ENCODE measurements at places on chromosomes 4 and X.

DNA sequence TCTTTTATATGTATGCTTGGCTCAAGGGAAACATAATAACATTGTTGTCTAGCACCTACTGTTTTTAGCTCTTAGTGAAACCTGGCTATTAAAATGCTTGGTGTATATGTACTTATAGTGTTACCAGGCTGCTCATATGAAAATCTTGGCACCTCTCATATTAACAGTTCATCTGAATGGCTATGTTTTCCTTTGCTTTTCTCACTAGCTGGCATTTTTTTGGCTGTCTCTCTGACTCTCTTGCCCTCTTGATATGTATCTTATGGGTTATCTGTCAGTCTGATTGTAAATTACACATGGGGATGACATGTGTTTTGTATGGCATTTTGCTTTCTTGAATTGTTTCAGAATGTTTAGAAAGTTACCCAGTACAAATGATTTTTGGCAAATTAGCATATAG, 158.0 kb downstream of the ARHGAP24 start:
- no peak for DNase-seq

- no peak for DNase-seq
Observed at GRCh38 chrX:45233531-45233930, 32.9 kb upstream of the DIPK2B start.

DNA sequence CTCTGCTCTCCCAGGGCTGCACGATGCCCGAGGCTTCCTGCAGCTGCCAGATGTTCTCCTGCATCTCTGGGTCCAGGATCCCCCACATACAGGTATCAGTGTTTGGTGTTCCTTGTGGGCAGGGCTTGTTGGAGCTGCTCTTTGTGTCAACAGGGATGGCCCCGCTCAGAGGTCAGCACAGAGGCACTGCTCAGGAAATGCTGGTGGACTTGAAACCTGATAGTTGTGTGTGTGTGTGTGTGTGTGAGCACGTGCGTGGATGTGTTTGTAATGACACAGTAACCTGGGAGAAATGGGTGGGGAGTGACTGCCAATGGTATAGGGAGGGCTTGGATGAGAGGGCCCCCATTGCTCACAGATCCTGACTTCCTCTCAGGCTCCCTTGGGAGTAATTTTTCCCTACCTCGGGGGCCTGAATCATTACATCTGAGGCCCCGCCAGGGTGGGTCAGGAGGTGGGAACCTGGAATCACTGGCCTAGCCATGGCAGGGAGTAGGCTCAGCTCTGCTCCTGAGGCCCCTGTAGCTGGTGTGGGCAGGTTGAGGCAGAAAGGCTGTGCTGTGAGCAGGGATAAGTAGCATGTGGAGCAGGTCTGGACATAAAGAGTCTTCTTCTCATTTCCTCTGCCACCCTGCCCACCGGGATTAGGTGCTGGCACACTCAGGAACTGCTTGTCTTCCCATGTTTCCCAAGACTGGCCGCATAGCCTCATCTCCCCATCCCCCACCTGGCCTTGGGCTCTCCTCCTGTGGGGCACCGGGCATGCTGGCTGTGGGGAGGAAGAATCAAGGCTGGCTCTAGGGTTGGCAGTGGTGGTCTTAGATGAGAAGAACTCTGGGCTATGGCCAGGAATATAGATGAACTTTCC, 2.5 kb upstream of the EFNB1 start:
- no peak for DNase-seq

DNA sequence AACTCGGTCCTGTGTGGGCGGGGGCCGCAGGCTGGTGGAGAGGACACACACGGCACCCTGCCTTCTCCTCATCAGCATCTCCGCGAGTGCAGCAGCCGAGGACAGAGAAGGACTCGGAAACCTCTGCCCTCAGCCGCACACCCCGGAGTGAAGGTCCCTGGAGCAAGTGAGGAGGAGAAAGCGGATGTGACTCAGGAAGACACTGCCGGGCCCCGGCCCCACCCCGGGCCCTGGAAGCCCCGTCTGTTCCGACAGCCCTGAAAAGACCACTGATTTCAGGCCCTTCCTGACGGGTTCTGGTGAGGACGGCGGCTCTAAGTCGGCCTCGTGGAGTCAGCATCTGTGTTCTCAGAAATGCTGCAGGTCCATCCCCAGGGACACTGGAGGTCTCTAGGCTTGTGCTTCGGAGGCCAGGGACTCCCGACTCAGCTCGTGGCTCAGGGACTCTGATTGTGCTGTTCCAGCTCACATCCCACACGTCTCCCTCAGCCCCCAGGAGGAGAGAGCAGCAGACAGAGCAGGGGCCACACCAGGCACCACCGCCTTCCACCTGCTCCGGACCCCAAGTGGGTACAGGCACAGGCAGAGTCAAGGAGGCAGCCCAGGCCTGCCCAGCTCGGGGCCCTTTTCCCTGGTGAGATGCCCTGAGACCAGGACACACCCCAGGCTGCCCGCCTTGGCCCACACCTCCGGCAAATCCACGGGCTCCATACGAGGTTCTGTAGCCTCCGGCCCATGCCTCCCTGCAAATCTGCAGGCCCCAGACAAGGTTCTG, 134.5 kb upstream of the NKX1-1 start:
- DNase-seq, result no peak

- DNase-seq, result no peak
Observed at GRCh38 chr4:57318703-57319102, 208.5 kb upstream of the IGFBP7 start.

- DNase-seq, result no peak
Observed at GRCh38 chr4:2583092-2583491, 46.6 kb downstream of the FAM193A start.

GRCh38 chrX:139581068-139581467, 50.5 kb downstream of the F9 start:
- DNase-seq, result no peak

- DNase-seq, result no peak
Observed at GRCh38 chr4:119016636-119017035, 119.0 kb upstream of the MYOZ2 start.

DNA sequence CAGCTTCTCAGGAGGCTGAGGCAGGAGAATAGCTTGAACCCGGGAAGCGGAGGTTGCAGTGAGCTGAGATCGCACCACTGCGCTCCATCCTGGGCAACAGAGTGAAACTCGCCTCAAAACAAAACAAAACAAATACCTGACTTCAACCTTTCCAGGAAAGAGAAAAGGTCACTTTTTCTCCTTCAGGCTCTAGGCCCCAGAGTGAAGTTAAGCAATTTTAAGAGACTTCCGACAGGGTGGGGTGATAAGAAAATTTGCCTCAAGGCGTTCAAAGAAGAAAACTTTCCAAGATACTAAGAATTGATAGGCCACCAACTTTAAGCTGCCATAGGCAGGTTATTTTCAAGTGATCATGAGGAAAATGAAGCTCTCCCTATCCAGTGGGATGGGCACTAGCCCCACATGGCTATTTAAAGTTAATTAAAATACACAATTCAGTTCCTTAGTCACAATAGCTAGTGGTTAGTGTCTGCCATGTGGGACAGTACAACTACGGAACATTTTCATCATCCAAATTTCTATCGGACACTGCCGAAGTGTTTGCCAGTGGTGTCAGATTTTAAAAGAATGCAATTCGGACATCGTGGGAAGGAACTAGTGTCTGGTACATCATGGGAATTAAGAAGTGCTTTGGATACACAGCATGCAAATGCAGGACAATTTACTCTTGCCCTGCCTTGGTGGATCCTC, 33.0 kb downstream of the SMS start:
- no peak for DNase-seq

GRCh38 chr4:7828011-7828720, 111.5 kb downstream of the AFAP1 start:
- DNase-seq, result peak; percentile 42

DNA sequence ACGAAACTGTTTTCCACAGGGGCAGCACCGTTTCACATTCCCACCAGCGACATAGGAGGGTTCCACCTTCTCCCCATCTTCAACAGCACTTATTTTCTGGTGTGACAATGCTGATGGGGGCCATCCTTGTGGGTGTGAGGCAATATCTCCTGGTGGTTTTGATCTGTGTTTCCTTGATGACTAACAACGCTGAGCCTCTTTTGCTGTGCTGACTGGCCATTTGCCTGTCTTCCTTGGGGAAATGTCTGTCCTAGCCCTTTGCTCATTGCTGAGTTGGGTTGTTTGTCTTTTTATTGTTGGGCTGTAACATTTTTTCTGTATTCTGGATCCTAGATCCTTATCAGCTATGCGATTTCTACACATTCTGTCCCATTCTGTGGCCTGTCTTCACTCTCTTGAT, 33.7 kb downstream of the ATP2B3 start:
- no peak for DNase-seq

DNA sequence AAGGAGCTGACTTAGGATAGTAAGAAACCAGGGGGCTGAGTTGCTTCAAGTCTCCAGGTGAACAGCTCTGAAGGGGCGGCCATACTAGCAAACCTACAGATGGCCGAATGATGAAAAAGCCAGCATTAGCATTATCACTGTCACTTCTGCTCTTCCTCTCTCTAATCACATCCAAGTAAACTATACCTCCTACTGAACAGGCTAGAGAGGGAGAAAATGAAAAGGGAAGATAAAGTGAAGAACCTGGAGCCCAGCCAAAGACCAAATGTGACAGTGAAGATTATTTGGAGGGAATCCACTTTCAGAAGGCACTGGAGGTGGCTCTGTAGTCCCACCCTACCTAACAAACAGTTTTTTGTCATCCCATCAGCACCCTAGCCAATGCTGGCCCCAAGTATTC, 50.4 kb upstream of the PRPS1 start:
- no peak for DNase-seq

- DNase-seq, result no peak
Observed at GRCh38 chrX:7110821-7111276, 36.7 kb upstream of the STS start.

DNA sequence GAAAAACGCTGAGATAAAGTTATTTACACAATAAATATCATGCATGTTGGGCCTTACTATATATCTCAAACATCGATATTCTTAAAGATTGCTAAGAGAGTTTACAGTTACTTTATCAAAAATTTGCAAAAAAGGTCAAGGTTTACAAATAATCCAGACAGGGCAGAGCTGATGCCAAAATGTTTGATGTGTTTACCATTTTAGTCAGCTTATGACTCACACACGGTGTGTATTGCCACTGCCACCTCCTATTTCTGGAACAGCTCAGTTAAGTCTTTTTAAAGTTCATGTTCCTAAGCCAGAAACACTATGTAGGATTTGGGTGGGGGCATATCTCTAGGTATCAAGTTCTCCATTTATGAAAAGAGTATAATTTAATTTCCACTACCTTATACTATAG, 580.6 kb downstream of the INPP4B start:
- no peak for DNase-seq

DNA sequence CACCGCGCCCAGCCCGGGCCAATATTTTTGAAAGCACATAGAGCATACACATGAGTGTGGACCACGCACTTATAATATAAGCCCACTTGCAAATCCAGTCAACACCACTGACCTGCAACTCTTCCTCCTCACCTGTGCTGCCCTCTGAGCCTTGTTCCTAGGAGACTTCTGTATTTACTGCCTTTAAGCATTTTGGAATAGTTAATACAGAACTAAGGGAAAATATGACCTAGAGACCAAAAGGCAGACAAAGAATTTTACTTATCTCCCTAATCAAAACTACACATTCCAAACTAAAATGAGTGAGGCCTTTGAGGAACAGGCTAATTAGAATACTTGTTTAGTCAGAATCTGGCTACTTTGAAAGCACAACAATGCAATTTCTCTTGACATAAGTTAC, 89.1 kb downstream of the RELL1 start:
- no peak for DNase-seq

- DNase-seq, result peak; percentile 16
Observed at GRCh38 chrX:119605464-119606279, 552 bp downstream of the NKRF start.

GRCh38 chr4:72744103-72744725, 175.2 kb upstream of the ADAMTS3 start:
- DNase-seq, result no peak

DNA sequence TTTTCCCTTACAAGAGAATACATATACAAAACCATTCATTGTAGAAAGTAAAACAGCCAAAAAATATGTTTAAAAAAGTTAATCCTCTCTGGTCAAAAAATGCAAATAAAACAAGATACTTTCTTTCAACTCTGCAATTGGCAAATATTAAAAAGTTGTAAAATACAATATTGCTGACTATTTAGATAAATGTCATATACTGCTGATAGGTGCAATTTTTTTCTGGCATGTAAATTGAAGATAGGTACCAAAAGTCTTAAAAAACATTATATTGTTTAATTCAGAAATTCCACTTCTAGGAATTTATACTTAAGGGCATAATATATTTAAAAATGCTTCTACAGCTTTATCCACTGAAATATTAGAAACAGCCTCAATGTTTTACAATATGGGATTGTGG, 66.4 kb upstream of the TLL1 start:
- no peak for DNase-seq

GRCh38 chrX:10660171-10660570, 39.8 kb upstream of the MID1 start:
- DNase-seq, result no peak

- no peak for DNase-seq
Observed at GRCh38 chrX:17495052-17495451, 120.1 kb downstream of the NHS start.

GRCh38 chr4:121648516-121648915, 48.3 kb downstream of the ANXA5 start:
- DNase-seq, result no peak

GRCh38 chr4:177687117-177687516, 244.9 kb upstream of the AGA start:
- no peak for DNase-seq

- DNase-seq, result no peak
Observed at GRCh38 chrX:96538104-96538725, 146.4 kb upstream of the DIAPH2 start.

- DNase-seq, result no peak
Observed at GRCh38 chr4:79049840-79050540, 110.8 kb upstream of the PAQR3 start.

DNA sequence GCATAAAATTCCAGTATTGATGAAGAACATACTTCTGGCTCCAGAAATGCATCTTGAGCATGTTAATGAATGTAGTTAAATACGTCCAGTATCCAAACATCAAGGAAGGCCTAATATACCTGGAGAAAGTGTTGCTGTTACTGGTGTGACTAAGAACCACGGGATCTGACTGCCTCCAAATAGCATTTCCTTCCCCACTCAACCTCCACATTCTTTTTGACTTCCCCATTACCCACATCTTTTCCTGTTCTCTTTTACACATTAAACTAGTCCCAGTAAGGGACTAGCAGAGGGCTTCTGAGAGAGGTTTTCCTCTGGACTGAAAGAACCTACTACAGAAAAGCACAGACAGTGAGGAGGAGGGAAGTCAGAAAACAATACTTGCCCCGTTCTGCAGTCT, 482.8 kb upstream of the HTR2C start:
- no peak for DNase-seq

DNA sequence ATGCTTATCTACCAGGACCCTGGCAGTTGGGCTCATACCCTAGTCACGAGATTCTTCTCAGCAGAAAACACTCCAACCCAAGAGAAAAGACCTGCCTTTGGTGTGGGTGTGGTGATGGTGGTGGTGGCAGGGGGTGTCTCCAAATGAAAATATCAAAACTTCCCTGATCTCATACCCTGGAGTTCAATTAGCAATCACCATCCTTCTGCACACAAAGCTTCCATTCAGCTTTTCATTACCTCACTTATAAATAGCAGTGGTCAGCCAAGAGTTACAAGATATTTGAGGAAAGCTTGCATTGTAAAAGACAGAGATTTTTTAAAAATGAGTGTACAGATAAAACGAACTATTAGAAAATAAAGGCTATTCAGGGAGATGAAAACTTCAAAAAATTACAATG, 580.8 kb upstream of the MAGEB2 start:
- DNase-seq, result no peak

All from stimulated activated CD8-positive, alpha-beta memory T cell treated with anti-CD3 and anti-CD28 coated beads, Interleukin-15, amount 100 ng/mL, for 4 hours (primary cell).